ENCODE measurements at places on chromosomes 7 and 10.

DNA sequence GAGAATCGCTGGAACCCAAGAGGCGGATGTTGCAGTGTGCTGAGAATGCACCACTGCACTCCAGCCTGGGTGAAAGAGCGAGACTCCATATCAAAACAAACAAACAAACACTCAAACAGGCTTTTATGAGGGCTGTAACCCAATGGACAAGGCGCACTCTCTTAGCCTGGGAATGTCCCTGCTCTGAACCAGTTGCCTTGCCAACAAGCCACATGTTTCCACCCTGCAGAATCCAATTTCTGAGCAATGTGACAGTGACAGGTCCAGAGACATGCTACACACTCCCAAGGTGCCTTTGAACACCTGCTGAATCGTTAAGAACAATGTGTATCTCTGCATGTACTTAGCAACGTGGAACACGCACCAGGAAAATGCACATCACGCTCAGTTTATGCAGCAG lies 186.8 kb upstream of the AUTS2 start:
- no peak for DNase-seq

GRCh38 chr10:70901276-70901878 lies 13.0 kb upstream of the PCBD1 start:
- no peak for DNase-seq

DNA sequence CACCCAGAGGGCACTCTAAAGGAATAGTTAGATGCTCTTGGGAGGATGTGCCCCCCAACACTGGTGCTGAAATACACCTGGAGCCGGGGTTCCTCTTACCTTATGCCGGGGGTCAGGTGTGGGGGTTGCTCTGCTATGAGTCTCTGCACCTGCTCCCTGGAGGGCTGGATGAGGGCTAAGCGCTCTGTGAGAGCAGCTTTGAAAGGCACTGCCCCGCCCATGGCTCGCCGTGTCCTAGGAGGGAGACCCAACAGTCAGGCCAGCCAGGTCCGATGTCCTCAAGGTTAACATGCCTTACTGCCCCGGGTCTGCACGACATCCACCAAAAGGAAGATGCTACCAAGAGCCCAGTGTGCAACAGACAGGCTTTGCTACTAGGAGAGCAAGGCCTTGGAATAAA lies 31.7 kb downstream of the PSPH start:
- DNase-seq, result no peak

- DNase-seq, result no peak
Observed at GRCh38 chr7:131948434-131949053, 392.1 kb upstream of the PODXL start.

GRCh38 chr10:4776234-4776638 lies 49.8 kb upstream of the AKR1E2 start:
- DNase-seq, result no peak

DNA sequence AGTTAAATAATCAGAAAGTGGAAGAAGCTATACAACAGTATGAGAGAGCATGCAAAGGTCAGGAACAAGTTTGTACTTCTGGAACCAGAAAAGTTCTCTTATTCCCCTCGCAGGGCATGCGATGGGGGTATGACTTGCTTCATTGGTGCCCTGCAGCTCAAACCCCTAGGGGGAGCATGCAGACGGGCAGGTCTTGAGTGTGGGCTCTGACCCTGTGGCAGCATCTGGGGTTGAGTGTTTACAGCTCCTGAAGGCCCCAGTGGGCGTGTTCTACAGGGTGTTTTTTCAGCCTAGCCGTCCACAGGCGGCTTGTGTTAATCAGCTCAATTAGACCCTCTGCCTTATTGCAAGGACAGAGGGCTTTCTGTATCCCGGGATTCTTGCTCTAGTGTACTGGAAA lies 44.5 kb downstream of the KIF20B start:
- DNase-seq, result no peak

GRCh38 chr7:44541-44896 lies 147.9 kb upstream of the FAM20C start:
- no peak for DNase-seq

GRCh38 chr7:106015381-106016218 lies 52.5 kb downstream of the CDHR3 start:
- no peak for DNase-seq

DNA sequence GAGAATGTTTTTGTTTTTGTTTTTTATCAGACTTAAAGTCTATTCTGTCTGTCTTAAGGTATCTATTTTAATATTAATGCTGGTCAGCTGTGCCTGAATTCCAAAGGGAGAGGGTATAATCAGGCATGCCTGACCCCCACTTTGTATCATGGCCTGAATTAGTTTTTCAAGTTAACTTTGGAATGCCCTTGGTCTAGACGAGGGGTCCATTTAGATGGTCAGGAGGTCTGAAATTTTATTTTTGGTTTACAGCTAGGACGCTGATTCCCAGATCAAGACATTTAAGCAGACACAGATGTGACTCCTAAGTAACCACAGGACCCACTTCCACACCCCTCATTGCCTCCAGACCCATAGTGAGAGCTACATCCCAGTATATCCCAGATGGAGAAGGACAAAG lies 189.5 kb downstream of the ARHGAP12 start:
- no peak for DNase-seq

- DNase-seq, result no peak
Observed at GRCh38 chr10:111593578-111593977, 516.7 kb downstream of the ADRA2A start.

GRCh38 chr10:35641676-35642034 lies 441 bp downstream of the FZD8 start:
- peak; percentile 24 for DNase-seq

DNA sequence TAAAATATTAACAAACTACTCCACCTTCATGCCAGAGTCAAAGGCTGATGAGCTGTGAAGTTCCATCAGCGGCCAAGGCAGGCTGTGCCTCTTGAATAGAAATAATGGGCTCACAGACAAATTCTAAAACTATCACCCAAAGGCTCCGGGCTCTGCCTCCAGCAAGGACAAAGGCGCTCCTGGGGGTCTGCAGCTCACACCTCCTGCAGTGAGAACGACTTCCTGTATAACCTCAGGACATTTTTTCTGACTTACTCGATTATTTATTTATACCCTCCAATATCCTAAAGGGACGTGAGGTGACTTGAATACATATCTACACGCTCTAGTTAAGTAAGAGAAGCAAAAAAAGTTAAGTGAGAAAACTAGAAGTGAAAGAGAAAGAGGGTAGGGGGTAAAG lies 500.7 kb downstream of the CCSER2 start:
- no peak for DNase-seq

- no peak for DNase-seq
Observed at GRCh38 chr10:62732841-62733653, 71.5 kb upstream of the ADO start.

DNA sequence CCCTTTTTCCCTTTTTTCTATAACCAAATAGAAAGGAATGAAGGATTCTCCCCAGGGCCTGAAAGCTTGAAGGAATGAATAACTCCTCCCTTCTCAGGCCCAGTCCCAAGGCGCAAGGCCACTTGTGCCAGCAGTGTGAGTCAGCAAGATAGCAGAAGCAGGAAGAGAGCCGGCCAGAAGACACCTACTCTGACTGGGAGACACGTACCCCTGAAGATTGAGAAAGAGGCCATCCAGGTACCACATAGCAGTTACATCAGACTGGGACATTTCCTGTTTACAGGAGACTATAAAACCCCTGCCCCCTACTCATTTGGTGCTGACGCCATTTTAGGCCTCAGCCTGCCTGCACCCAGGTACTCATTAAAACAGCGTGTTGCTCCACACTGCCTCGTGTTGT lies 65.5 kb downstream of the LRRC17 start:
- no peak for DNase-seq

DNA sequence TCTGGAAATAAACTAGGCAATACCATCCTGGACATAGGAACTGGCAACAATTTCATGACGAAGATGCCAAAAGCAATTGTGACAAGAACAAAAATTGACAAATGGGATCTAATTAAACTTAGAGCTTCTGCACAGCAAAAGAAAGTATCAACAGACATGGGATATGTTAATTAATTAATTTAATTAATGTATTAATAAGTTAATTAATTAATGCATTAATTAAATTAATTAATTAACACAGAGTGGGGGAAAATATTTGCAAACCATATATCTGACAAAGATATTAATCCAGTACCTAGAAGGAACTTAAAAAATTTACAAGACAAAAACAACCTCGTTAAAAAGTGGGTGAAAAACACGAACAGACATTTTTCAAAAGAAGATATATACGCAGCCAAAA lies 83.6 kb downstream of the GCC1 start:
- no peak for DNase-seq

- DNase-seq, result no peak
Observed at GRCh38 chr10:74921744-74922143, 95.3 kb downstream of the KAT6B start.

GRCh38 chr7:24604630-24605029 lies 31.4 kb downstream of the PALS2 start:
- peak; percentile 66 for DNase-seq

GRCh38 chr10:4851846-4852245 lies 25.8 kb downstream of the AKR1E2 start:
- DNase-seq, result no peak

- no peak for DNase-seq
Observed at GRCh38 chr10:14543046-14543903, 212.6 kb upstream of the FRMD4A start.

GRCh38 chr7:91164506-91164905 lies 99.7 kb upstream of the FZD1 start:
- no peak for DNase-seq

GRCh38 chr7:148868378-148868674 lies 15.8 kb downstream of the EZH2 start:
- DNase-seq, result no peak

- peak; percentile 29 for DNase-seq
Observed at GRCh38 chr7:127239814-127240213, 12.9 kb downstream of the GRM8 start.

GRCh38 chr7:98779800-98780587 lies 89.8 kb downstream of the TMEM130 start:
- DNase-seq, result no peak

GRCh38 chr10:114301177-114301576 lies 62.1 kb downstream of the VWA2 start:
- no peak for DNase-seq

GRCh38 chr10:113230011-113230610 lies 280.1 kb downstream of the TCF7L2 start:
- no peak for DNase-seq

GRCh38 chr10:94103801-94104221 lies 110.1 kb downstream of the PLCE1 start:
- DNase-seq, result no peak

- no peak for DNase-seq
Observed at GRCh38 chr7:148670807-148671206, 27.9 kb upstream of the CUL1 start.

DNA sequence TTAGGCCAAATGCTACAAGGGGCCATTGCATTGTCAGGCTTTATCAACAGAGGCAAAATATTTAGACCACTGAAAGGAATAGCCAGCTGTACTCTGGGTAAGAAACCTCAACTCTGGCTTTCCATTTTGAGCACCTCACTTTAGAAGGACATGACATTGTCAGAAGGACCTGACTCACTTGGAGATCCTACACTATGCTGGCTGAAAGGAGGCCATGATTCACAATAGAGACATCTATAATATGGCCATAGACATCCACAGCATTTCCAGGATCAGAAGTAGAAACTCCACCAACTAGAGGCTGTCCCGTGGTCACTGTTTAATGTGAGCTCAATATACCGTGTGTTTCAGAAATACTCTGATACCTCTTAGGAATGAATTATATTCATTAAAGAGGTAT lies 140.9 kb downstream of the BTAF1 start:
- no peak for DNase-seq

GRCh38 chr10:64760371-64760770 lies 1239.2 kb downstream of the REEP3 start:
- no peak for DNase-seq

GRCh38 chr7:120793213-120793936 lies 64.6 kb downstream of the TSPAN12 start:
- DNase-seq, result no peak

Measured in iPS-NIHi11 (cell line).